Progenitor cell of endocrine pancreas (in vitro differentiated cells): ENCODE measurements at places on chromosomes 6 and 20. TPM values are rescaled to one million over a fixed set of nuclear protein-coding genes. Genes with fewer than 3 reads are reported as not detected.

GRCh38 chr6:40874495-40874894, 164.5 kb downstream of the UNC5CL start:
- DNase-seq: no peak

- no peak for DNase-seq
Measured at GRCh38 chr20:19971116-19971515, 46.0 kb upstream of the NAA20 start.

- DNase-seq: no peak
Measured at GRCh38 chr6:98634569-98634968, 199.8 kb upstream of the POU3F2 start.

DNA sequence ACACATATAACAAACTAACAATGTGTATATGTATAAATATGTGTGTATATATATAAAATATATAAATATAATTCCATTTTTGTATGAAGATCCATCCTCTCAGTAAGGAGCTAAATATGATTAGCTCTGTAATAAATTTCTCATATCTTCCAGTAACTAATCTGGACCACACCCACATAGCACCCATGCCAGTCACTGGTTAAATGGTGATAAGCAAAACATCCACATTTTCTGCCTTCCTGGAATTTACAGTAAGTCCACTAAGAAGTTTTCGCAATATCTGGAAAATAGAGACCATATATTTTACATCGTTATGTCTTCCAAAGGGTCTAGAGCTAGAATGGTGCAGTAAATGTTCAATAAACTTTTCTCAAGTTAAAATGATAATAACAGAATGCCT, 151.5 kb upstream of the STMND1 start:
- DNase-seq: no peak

DNA sequence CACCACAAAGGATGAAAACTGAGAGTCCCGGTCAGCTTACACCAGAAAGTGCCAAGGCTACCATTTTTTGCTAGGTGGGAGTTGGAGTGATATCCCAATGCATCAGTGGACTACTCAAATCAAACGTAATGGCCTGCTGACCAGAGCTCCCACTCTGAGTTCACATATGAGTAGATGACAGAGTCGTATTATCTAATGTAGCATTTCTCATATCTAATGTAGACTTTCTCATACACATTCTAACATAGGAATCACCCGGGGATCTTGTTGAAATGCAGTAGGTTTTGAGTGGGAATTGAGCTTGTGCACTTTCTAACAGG, 38.4 kb upstream of the FUCA2 start:
- DNase-seq: no peak

The VWA7 gene
- total RNA-seq: 9.5 and 11.6 TPM in 2 replicates

DNA sequence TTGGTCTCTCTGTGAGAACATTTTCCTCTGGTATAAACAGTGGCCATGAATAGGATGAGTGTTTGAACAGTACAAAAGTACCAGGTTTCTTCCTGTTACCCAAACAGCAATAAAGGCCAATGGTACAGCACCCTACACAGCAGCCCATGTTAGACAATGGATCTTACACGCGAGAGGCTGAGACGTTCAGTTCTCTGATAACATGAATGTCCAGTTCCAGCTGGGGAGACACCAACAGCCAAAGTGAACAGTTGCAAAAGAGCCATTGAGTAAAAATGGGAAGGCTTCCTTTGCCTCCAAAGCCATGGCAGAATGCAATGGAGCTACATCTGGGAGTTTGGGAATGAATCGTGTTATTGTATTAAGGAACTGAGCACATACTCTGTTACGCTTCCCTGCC, 246.8 kb upstream of the SGK1 start:
- DNase-seq: no peak

The TRIM10 gene
- not detected in 2 replicates for total RNA-seq

GRCh38 chr20:4720041-4720976, 1.4 kb upstream of the PRND start:
- peak; percentile 47 for DNase-seq

- no peak for DNase-seq
Measured at GRCh38 chr6:89562093-89562973, 76.2 kb downstream of the LYRM2 start.

- no peak for DNase-seq
Measured at GRCh38 chr6:55868771-55869479, 6.5 kb downstream of the BMP5 start.

DNA sequence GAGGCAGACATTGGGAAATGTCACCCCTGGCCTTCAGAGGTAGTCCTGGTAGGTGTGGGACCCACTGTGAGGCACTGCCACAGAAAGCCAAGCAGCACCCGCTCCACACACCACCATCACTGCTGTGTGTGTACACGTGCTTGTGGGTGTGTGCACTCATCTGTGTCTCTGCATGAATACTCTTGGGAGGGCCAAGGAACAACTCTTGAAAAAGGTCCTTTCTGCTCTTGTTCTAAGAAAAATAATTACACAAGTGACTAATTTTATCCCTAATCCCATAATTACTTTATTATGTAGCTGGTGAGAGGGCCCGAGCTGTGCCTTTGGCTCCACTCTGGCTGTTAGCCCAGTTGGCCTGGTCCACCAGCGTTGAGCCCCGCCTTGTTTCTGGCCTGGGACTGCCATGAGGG, 21.7 kb upstream of the EPB41L1 start:
- DNase-seq: no peak

DNA sequence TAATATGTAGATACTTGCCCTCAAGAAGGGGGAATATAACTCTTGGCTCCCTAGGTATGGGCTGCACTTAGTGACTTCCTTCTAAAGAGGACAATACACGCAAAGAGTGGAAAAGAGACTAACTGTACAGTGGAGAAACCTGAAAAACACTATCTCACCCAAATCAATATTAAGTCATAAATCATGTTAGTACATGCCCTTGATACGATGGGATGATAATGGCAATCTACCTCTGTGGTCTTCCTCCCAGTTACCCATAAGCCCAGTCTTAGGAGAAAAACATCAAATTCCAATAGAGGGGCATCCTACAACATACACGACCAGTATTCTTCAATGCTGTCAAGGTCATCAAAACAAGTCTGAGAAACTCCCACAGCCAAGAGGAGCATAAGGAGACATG, 1.3 kb downstream of the TRIM26 start:
- no peak for DNase-seq

The PDE7B gene
- total RNA-seq: 0.07 TPM in 1 of 2 replicates, not detected in the other

- peak; percentile 10 for DNase-seq
Measured at GRCh38 chr20:5000263-5001173, 792 bp downstream of the SLC23A2 start.

DNA sequence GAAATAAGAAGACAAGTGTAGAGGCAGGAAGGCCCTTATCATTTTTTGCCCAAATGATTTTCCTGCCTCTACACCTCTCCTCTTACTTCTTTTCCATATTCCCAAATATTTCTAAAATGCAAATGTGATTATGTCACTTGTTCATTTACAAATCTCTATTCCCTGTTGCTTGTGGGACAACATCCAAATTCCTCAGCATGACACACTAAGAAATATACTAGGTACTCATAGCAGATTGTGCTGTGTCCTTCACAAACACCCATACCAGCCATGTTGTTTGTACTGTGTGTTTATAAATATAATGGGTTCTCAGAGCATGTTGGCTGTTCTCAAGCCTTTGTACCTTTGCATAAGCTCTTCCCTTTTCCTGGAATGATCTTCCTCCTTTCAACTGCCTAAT, 17.7 kb upstream of the FYN start:
- no peak for DNase-seq

The TAF11 gene
- 37.4 and 41.6 TPM in 2 replicates for total RNA-seq

GRCh38 chr6:30493643-30494250, 4.4 kb downstream of the HLA-E start:
- no peak for DNase-seq

- no peak for DNase-seq
Measured at GRCh38 chr20:13687815-13688214, 49.1 kb upstream of the TASP1 start.

DNA sequence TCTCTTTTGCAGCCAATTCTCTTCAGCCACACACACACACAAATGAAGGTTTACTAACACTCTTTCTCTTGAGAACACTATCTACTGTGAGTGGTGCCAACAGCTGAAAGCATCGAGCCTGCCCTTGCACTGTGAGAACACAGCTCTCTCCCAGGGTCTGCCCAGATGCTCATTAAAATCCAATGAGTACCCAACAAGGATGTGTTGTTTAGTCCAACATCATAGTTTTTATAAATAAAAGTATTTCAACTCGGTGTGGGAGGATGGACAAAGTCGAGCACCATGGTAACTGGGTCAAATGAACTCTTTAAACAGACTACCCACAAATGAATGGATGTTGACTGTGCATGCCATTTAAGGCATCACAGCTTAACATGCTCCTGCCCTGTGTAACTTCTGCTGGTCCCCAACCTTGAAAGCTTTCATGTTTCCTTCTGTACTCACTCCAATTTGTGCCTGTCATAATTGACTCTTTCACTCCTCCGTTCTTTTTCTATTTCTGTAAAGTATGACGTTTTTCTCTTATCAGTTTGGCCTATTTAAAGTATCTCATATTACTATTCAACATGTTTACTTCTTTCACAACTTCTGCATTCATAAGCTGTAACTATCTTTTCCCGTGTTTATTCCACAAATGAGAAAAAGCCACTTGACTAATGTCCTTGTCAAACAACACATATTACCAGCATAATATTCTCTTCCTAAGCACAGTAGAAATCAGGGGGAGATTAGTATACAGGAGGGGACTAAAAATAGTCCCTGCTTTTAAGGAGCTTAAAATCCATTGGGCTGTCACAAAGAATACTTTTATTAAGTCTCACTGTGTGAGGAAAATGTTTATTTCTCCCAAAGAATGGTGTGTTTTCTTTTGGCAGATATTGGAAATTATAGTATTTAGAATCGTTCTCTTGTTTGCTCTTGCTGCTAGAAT, 215.4 kb downstream of the RFPL4B start:
- DNase-seq: no peak

The GPR6 gene
- total RNA-seq: not detected in 2 replicates

GRCh38 chr6:5058254-5058653, 26.9 kb upstream of the PPP1R3G start:
- DNase-seq: no peak

The SLCO4A1 gene
- 2.6 and 3.6 TPM in 2 replicates for total RNA-seq

- DNase-seq: no peak
Measured at GRCh38 chr6:4319981-4320683, 184.8 kb upstream of the ECI2 start.

The HSF2 gene
- total RNA-seq: 23.6 and 25.6 TPM in 2 replicates

DNA sequence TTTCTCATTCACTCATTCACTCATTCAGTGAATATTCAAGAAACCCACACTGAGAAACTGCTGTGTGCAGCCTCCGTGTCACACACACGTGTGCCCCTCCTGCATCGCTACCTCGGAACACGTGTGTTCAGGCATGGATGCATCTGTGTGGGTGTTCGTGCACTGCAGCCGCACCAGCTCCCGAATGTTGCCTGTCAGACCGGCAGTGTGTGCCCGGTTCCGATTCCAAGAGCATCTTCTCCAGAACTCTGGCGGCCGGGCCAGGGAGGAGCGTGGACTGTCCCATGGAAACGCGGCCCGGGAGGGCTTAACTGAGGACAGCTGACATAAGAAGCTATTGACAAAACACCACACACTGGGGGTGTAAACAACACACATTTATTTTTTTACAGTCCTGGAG, 216.0 kb downstream of the DLL1 start:
- DNase-seq: no peak

- no peak for DNase-seq
Measured at GRCh38 chr6:12718015-12718414, 1.4 kb downstream of the PHACTR1 start.

The PPARD gene
- 13.9 and 14.0 TPM in 2 replicates for total RNA-seq

The SCGN gene
- 95.0 and 97.2 TPM in 2 replicates for total RNA-seq

The SMAP1 gene
- total RNA-seq: 32.8 and 34.1 TPM in 2 replicates

The WFDC8 gene
- not detected in 2 replicates for total RNA-seq

DNA sequence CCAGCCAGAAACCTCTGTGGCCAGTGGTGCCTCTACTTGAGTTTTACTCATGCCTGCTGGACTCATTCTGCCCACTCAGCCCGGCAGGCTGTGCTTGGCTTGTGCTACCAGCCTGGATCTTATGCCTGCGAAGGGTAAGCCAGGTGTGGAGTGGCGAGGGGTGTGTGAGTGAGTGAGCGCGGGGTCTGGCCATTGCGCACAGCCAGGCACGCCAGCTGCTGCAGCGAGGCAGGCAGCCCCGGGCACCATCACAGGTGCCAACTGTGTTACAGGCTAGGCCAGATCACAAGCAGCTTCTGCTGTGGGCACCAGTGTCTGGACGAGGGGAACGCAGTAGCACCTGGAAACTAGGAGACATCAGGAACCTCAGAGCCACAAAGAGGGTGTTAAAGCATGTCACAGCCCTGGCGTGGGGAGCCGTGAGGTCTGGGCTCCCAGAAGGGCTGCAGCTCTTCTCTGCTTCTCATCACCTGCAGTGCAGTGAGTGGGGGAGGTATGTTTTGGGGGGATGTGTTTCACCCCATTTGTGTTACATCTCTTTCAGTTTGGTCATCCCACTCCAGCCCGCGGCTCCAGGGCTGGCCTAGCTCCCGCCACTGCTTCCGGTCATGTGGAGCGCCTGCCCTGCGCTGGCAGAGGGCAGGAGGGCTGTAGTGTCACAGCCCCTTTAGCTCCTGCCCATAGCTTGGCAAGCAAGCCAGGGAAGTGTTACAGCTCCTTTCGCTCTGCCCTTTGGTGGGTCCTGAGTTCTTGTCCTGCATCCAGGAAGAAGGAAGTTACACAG, 379.7 kb upstream of the IMPG1 start:
- no peak for DNase-seq

The EDN3 gene
- 3.6 and 4.7 TPM in 2 replicates for total RNA-seq

The VSX1 gene
- not detected in 2 replicates for total RNA-seq

DNA sequence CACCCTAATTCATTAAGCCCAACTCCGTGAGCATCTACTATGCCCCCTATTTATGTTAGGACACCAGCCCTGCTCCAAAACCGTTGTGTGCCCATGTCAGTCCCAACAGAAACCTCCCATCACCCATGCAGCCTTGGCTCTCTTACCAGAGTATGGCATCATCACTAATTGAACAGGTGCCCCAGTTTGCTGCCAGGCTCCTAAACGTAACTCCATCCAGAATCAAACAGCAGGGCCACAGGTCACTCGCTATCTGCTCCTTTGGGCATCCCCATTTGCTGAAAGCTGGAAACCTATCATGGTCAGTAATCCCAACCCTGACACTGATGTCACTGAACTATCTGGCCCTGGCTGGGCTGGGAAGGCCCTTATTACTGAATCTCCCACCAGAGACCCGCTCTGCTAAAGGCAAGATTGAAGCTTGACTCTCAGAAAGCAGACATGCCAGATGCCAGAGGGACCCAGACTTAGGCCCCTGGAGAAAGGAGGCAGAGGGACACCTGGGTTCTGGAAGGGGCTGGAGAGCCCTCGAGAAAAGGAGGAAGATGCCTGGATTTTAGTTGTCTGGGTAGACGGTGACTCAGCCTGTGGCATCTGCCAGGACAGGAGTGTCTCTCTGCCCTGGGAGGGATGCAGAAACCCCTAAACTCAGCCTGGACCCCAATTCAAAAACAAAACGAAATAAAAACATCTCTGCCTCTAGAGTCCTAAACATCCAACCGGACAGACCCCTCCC, 14.0 kb downstream of the MUCL3 start:
- DNase-seq: no peak

- DNase-seq: no peak
Measured at GRCh38 chr6:74741646-74742045, 464.2 kb downstream of the COL12A1 start.

- peak; percentile 28 for DNase-seq
Measured at GRCh38 chr20:11544029-11544678, 373.5 kb upstream of the BTBD3 start.

GRCh38 chr6:105691081-105691480, 288.2 kb upstream of the PREP start:
- DNase-seq: no peak

The MUC21 gene
- not detected in 2 replicates for total RNA-seq

The IL17A gene
- not detected in 2 replicates for total RNA-seq

GRCh38 chr6:85771925-85772430, 129.3 kb upstream of the SYNCRIP start:
- DNase-seq: no peak

The ARFGEF3 gene
- 28.3 and 28.6 TPM in 2 replicates for total RNA-seq

- no peak for DNase-seq
Measured at GRCh38 chr6:158039571-158040050, 57.9 kb downstream of the SYNJ2 start.
